ENCODE measurements at places on chromosomes 4 and X. TPM values are rescaled to one million over a fixed set of nuclear protein-coding genes. Genes with fewer than 3 reads are reported as not detected.

SGCB gene
- 24.5 TPM for total RNA-seq

KLF8 gene
- total RNA-seq: 4.3 TPM

- DNase-seq: no peak
These were observed 21.0 kb upstream of the TMSB15B start for GRCh38 chrX:103941201-103941975.

AFAP1 gene
- 42.9 TPM for total RNA-seq

GRCh38 chr4:112552668-112553067 is 36.7 kb upstream of the NEUROG2 start:
- no peak for DNase-seq

DNA sequence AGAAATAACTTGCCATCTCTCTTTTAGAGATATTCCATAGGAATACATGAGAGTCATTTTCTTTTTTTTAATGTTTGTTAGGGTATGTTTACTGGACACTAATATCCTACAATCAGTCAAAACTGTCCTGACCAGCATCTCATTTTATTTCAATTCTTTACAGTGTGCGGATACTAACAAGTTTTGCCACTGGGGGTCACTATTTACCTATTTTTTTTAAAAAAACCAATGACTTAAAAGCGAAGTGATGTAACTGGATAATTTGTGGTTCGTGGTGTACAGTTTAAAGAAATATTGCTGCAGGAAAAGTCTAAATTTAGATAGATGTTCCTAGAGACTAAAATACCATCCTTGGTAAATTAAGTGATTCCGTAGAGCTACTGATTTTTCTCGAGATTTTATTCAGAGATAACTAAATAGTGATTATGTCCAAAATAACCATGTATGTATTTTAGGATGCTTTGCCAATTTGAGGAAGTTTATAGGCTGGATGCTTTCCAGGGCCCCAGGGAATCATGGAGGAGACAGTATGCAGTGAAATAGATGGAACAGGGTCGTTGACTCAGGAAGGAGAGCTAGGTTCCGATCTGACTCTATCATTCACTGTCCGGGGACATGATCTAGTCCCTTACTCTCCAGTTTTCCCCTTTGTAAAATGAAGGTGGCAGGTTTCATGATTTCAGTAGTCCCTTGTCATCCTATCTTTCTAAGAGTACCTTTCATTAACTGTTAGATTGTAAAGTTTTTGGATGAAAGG is 34.0 kb upstream of the GNPDA2 start:
- no peak for DNase-seq

SLC4A4 gene
- total RNA-seq: 6.6 TPM

- no peak for DNase-seq
These were observed 106.3 kb downstream of the LINC00632 start for GRCh38 chrX:140815868-140816267.

DNA sequence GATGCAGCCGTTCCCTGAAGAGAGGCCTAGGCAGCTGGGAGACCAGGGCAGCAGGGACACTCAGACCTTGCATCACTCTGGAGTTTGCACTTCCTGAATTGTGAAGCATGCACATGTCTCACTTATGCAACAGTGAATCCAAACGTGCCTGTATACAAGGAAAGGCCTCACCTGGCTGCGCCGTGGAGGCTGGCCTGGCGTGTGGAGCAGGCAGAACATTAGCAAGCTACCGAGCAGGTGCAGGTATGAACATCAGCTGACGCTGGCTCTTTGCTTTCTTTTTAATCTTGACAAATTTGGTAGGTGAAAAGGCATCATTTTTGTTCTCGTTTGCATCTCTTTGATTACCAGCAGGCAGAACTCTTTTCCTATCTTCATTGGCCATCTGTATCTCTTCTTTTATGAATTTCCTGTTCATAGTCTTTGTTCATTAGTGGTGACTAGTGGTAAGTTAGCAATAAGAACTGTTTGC is 37.1 kb upstream of the IRAK1 start:
- no peak for DNase-seq

CTAG2 gene
- not detected for total RNA-seq

DNA sequence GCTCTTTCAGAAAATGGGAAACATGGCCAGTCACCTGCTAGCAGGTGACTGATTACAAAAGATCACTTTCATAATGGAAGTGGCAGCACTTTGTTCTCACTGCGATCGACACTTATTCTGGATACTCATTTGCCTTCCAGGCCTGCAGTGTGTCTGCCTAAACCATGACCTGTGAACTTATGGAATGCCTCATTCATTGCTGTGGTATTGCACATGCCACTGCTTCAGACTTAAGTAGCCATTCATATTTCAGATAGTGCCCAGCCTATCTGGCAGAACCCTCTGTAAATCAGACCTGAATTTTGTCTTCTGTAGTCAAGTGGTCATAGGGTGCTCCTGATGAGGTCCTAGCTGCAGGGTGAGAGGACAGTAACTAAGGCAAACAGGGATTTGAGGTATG is 23.3 kb upstream of the MGST2 start:
- no peak for DNase-seq

GRK4 gene
- total RNA-seq: 0.95 TPM

SPANXD gene
- not detected for total RNA-seq

DNA sequence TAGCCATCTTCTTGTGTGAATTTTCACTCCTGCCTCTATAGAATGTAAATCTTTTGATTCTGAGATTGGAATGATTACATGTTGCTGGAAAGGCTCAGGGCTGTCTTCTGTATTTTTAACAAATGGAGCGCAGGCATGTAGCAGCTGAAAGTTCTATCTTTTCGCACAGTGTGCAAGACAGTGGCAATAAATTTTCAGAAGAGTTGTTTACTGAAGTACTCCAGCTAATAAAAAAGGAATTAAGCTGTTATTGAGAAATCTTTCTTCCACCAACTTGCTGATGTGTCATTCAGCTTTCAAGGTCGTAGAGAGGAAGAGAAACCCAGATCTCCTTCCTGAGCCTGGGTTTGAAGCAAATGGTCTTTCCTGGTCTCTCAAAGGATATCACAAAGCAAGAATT is 122.0 kb upstream of the PUDP start:
- DNase-seq: no peak

- DNase-seq: no peak
These were observed 902 bp upstream of the FGD1 start for GRCh38 chrX:54496936-54497335.

PTPN13 gene
- total RNA-seq: 12.3 TPM

GRCh38 chrX:29652484-29652883 is 562.9 kb upstream of the MAGEB2 start:
- no peak for DNase-seq

HAND2 gene
- total RNA-seq: 4.9 TPM

GRCh38 chrX:53268173-53268572 is 13.2 kb downstream of the IQSEC2 start:
- DNase-seq: no peak

CXorf65 gene
- total RNA-seq: not detected

CLDN2 gene
- 9.9 TPM for total RNA-seq

NXF2 gene
- not detected for total RNA-seq

DNA sequence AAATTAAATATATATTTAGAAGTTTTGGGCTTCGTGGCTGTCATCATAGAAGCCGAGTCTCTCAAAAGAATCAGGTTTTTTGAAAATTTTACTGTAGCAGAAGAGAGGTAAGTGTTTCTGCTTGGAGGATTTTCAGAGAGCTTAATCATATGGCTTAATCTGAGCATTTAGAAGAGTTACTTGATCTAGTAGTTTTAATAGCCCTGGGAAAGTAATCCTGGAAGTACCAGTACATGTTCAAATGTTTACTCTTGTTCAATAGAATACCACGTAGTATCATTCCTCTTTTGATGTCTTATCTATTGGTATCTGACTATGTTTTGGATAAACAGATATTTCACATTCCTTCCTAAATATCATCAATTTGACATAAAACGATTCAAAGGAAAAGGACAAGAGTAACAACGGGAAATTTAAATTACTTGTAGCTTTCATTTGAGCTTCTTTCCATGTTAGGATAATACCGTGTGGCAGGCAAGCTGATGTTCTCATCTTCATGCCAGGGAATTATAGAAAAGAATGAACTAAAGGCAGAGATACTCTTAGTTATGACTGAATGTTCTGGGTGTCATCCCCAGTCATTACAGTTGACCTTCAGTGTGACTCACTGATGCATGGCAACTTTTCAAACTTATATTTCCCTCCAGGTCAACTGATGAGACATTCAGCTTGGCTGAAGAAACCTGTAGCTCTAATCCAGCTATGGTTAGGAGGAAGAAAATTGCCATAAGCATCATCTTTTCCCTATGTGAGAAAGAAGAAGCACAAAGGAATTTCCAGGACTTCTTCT is 89.8 kb downstream of the FNIP2 start:
- no peak for DNase-seq

DNA sequence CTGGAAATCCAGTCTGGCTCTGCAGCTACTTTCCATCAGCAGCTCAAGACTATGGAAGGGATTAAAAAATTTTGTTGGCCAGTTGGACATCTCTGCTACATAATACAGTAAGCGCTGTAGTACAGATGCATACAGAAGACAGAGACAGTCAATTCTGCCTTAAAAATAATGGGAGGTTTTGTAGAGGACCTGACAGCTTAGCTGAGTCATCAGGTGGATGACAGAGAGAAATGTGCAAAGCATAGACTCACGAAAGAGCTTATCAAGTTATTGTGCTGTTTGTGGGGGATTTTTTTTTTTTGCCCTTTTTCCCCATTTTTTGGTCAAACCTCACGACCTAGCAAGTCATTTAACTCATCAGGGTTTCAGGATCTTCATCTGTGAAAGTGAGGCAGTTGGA is 149.0 kb upstream of the SCML1 start:
- DNase-seq: no peak

DNA sequence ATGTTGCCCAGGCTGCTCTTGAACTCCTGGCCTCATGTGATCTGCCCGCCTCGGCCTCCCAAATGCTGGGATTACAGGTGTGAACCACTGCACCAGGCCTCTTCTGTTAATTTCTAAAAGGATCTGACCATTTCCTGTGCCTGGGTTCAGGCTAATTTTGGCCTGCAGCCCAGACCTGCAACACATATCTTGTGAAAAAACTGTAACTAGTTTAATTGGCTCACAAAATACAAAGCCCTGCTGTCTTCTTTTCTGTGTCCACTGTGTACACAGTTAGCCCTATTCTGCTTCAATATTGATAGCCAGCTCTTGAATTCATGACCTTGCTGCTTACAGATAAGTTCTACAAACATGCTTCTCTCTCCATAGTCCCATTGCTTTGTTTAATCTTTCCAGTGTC is 753.5 kb downstream of the PDHA2 start:
- no peak for DNase-seq

DNA sequence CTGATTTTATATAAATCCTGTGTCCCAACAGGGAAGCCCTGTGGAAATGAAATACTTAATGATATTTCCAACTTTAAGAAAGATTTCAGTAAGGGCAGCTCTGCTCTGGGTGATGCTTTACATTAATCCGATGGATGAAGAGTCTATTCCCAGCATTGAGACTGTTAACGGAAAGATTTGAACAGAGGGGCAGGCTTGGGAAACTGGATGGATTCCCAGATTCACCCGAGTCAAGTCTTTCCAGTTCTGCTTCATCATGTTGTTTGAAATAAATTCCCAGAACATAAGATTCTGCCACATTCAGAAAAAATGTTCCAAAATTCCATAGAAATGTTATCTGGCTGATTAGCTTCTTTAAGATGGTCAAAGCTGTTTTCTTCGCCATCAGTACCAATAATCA is 246.0 kb downstream of the FBXW7 start:
- DNase-seq: no peak

Data from Peyer's patch (tissue), 4 donors.